ENCODE measurements at places on chromosomes 3 and 15.
A peak's percentile ranks its signal among the peaks of the same experiment; 100 is the strongest.

DNA sequence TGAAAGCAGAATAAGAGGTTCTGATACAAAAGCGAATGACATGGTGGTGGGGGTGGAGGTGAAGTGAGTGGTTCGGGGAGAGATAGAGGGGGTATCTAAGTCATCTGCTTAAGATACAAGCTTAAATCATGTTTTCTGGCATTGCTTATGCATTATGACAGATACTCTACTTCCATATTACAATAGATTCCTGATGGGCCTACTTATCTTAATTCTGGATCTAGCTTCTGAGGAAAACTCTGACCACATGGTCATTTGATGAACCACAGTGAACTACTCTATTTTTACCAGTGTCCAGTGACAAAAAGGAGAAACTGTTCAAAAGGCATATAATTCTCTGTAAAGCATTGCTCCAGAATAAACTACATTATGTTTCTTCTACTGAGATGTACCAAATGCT lies 673.7 kb upstream of the CCDC54 start:
- DNase-seq, result no peak

GRCh38 chr3:165201964-165202363 lies 5.8 kb upstream of the SLITRK3 start:
- DNase-seq, result no peak

GRCh38 chr3:27357665-27358258 lies 11.4 kb downstream of the NEK10 start:
- DNase-seq, result no peak

DNA sequence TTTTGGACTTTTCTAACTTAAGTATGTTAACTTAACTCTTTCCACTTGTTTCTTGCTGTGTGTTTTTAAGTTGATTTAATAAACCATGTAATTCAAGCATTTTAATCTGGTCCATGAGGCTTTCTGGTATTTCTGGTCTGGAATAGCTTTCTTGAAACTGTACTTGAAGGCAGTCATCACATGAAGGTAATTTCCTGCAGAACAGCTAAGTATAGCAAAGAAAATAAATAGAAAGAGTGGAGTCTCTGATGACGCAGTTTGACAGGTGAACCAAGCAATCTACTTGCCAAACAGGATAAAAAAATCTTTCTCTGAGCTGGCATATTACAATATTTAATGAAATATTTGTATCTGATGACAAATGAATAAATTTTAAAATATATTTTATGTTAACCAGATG lies 74.9 kb downstream of the BTLA start:
- no peak for DNase-seq

GRCh38 chr3:128489927-128490649 lies 2.9 kb downstream of the GATA2 start:
- peak; percentile 85 for DNase-seq

DNA sequence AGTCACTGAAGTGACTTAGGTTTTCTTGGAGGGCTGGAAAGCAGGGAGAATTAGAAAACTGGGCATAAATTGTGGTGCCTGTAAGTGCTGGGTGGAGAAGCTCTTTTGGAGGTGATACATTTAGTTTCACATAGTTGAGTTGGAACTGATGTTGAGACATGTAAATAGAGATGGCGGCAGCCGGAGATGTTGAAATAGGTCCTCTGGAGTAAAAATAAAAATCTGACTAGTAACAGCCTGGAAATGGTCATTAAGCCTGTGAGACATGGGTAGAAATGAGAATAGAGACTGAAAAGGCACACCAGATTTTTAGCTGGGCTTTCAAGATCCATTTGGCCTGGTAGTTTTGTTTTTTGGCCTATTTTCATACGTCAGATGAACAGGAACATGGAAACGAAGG lies 2.9 kb upstream of the NIT2 start:
- no peak for DNase-seq

DNA sequence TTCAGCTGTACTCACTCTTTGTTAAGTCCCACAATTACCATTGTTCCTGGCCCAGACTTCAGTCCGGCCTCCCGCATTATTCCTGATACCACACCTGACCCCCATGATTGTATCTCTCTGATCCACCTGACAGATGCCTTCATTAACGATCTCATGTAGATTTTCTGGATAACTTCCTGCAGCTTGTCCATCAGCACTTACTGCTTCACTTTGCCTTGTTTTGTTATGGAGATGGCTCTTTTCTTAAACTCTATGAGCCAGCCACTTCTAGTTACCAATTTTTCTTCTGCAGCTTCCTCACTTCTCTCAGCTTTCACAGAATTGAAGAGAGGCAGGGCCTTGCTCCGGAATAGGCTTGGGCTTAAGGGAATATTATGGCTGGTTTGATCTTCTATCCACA lies 1044.2 kb downstream of the PLOD2 start:
- no peak for DNase-seq

DNA sequence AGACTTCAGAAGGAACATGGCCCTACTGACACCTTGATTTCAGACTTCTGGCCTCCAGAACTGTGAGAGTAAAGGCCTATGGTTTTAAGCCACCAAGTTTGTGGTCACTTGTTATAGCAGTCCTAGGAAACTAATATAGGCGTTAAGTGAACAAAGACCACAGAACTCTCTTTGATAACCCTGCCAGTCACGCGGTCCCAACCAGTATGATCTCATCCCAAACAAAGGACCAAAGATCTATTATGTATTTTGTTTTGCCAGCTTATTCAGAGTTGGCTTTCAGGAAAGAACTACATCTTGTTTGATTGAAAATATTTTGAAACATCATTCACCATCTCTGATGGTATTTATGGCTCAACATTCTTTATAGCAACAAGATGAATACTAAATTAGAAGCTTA lies 294.4 kb upstream of the SLCO3A1 start:
- DNase-seq, result no peak

DNA sequence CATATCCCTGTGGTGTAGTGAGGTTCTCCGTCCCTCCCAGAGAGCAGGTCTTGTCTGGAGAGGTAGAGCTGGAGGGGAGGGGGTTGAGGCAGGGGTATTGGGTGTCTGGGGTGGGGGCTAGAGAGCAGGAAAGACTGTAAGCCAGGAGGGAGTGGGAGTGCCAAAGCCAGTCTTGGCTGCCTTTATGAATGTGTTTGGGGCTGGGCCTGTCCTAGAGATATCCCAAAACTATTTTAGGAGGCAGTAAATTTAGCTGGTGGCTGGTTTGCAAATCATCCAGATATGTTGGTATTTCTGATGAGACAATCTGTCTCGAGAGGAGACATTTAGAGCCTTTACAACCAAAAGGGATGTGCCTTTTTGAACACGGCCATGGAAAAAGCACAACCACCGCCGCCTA lies 166.6 kb downstream of the TLE3 start:
- no peak for DNase-seq

DNA sequence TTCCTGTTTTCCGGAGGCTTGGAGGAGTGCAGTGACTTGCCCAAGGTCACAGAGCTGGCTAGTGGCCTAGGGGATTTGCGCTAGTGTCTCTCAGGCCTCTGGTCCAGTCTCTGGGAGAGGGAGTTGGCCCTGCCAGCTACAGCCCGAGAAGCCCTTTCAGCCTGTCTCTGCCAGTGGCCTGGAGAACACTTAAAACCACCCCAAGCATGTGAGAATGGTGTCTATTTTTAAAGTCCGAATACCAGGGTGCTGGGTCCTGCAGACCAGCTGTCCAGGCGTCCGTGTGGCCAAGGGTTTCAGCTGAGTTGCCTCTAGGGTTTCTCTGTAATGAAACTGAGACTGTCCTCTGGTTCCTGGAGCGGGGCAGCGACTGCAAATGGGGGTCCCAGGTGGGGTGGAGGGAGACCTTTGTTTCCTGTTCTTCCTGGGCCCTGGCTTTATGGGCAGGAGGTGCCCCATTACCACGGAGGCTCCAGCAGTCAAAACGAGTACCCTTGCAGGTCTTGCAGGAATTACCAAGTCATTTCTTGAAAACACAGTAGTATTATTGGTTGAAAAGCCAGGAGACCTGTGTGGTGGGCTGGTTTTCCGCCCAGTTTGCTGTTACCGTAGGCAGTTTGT lies 2.2 kb downstream of the CAND2 start:
- DNase-seq, result no peak

DNA sequence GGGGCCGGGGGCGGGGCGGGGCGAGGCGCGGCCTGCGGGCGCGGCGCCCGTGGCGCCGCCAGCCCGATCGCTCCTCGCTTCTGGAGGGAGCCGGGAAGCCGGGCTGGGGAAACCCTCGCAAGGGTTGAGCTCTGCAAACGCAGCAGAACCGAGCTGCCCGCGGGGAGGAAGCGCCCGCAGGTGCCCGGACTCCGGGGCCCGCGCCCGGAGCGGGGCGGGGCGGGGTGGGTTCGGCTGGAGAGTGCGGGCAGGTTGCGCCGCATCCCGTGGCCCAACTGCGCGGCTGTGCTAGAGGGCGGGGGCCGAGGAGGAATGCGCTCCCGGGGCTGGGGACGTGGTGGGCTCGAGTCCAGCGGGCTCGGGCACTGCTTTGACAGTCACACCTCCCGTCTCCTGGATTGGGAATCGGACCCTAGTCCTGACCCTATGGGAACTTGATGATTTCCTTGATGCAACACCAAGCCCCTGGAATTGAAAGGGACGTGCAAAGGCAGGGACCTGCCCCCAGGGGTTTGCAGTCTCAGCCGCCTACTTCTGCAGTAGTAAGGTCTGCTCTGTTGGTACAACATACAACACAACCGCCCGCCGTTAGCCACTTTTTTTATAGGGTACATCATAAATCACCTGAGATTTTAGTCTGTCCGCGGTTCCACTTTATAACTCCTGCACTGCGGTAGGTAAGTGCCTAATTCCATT lies 34.3 kb downstream of the ZBTB38 start:
- peak; percentile 69 for DNase-seq

GRCh38 chr15:99410477-99410876 lies 155.3 kb upstream of the MEF2A start:
- DNase-seq, result no peak
